ENCODE measurements at places on chromosomes 6 and 20.

- no peak for DNase-seq
Measured at GRCh38 chr6:6829872-6830685, 241.6 kb downstream of the LY86 start.

DNA sequence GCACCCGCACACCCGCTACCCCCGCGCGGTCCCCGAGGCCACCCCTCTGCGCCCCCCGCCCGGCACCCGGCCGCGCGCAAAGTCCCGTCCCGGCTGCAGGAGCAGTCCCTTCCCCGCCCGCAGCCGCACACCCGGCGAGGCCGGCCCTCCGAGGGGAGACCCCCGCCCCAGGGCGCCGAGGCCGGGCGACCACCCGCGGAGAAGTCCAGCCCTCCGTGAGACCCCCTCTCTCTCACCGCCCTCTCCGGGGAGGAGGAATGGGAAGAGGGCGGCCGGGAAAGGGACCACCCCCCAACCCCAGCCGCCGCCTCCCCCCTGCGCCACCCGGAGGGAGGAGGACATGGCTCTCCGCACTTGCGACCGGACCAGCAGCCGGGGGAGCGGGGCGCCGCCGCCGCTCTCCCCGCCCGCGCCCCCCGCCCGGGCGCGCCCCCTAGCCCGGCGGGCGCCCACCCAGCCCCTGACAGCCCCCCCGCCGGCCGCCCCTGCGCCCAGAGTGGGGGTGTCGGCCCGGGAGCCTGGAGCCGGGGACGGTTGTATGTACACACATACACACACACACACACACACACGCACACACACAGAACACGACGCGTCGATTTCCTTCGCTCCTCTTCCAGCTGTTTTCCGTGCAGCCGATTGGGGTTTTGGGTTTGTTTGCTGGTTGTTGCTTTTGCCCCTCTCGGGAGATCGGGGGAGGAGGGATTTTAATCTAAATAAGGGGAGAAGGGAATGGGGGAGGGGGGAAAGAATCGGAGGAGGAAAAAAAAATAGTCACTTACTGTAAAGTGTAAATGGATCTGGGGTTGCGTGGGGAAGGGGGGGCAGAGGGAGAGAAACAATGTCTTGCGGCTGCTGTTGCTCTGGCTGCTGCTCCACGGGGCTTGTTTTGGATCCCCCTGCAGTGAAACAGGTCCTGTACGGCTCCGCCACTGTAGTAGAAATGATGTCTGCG, at the start of gene ATXN1:
ATXN1 (minus strand) TSS at position 945 of the 955 bp plus-strand sequence.
- DNase-seq = peak; percentile 68

GRCh38 chr6:39934131-39934757, at the start of gene MOCS1:
MOCS1 (minus strand) TSS chr6:39934462; CDS start chr6:39934417, 45 bp downstream.
- DNase-seq = peak; percentile 20

DNA sequence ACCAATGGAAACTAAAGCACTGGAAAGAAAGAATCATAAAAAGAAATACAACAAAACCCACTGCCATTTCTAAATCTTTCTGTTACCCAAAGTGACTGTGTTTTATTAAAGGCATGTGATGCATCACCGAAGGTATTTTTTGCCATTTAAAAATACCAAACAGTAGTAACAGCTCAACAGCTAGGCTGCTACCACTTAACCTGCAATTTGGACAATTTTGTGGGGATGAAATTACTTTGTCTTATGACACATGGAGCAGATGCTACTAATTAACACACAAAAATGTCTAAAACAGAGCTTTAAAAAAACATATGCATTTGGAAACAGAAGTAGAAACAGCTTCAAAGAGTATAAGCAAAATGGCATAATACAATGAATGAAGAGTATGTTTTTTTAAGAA, 97.4 kb downstream of the ATXN1 start:
- no peak for DNase-seq

DNA sequence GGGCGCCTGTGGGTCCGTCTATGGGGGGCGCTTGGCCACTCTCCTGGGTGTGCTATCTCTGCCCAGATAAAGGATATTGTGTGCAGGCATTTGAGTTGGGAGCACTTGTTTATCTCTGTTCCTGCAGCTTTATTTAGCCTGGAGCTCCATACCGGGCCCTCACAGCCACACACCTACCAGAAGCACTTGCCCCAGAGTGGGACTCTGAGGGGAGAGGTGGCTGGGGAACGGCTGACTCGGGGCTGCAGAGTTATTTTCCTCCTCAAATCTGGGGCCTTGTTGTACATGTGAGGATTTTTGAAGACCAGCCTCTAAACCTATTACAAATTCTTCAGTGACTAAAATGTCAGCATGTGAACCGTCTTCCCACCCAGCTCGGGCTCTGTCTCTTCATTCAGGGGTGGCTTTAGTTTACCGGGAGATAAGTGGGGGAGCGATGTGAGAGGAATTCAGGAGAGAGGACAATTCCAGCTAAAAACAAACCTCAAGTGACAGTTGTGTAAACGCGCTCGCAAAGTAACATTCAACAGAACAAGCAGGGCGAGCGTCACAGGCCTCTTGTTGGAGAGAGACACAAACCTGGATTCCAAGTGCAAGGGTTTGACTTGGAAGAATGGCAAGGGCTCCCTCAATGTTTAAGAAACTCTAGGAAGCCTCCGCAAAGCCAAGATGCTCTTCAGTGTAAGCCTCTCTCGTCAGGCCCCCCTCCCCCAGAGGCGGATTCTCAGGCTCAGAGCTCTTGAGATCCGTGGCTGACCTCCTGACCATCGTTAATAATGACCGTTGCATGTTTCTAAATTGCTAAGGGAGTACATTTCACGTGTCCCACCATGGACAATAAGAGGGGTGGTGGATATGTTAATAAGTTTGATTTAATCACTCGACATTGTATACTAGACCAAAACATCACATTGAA, 548.9 kb downstream of the QKI start:
- DNase-seq = no peak

- no peak for DNase-seq
Measured at GRCh38 chr20:47419953-47420514, 63.5 kb upstream of the ZMYND8 start.

Data from CD4-positive, alpha-beta T cell treated with Interleukin-17A for 1 hour (primary cell).